ENCODE measurements at places on chromosomes 12 and 14.

GRCh38 chr14:71237556-71237955 lies 330.3 kb downstream of the PCNX1 start:
- DNase-seq: no peak

DNA sequence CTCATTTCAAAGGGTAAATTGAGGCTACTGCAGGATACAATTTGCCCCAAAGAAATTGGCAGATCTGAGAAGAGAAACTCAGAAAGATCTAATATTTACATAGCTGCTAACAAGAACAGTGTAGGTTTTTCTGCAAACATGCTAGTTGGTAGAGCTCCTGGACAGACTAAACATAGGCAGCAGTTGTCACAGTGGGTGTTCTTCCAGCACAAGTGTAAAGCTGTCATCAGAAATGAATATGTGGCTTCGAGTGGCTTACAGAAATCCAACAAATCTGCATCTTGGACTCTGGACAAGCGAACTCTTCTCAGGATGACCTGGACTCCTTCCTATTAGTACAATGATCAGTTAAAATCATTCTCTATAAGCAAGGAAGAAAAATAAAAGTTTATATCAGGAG lies 5.9 kb downstream of the CBX5 start:
- no peak for DNase-seq

- no peak for DNase-seq
These were observed 7.8 kb downstream of the CKB start for GRCh38 chr14:103514596-103515421.

GRCh38 chr14:81105378-81105777 lies 115.4 kb downstream of the GTF2A1 start:
- no peak for DNase-seq

DNA sequence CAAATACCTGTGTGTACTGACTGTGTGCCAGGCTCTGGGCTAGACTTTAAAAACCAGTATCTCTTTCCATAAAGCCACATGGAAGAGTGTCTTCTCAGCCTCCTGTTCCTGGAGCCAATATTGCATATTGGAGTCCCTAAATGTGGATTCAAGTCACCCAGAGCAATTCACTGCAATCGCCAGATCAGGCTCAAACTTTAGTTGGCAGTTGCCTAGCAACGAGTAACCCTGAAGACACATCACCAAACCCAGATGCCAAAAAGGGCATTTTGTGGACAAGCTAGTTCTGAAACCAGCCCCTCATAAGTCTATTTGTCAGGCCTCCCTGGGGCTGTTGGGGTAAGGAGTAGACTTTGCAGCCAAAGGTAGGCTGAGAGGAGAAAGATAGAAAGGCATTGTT lies 13.7 kb downstream of the DPF3 start:
- no peak for DNase-seq
